ENCODE measurements at places on chromosomes 12 and 14. TPM values are rescaled to one million over a fixed set of nuclear protein-coding genes. Genes with fewer than 3 reads are reported as not detected.

The LUM gene
- total RNA-seq = 11.3 TPM

The IL31 gene
- total RNA-seq = not detected

The SERPINA10 gene
- total RNA-seq = not detected

DNA sequence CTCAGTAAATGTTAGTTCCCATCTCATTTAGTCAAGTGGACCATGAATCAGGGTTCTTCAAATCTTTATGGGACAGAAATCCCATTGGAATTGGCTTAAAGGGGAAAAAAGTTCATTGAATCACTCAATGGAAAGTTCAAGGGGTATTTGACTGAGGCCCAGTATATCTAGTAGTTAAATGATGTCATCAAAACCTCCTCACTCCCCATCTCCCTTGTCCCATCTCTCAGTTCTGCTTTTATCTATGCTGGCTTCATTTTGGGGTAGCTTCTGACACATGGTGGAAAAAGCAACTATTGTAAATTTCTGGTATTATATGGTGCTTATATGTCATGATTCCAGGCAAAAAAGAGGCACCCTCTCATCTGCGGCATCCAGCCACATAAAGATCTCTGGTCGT, 51.9 kb downstream of the DAAM1 start:
- no peak for DNase-seq

GRCh38 chr12:47729233-47729632, 3.9 kb upstream of the ENDOU start:
- DNase-seq = no peak

GRCh38 chr12:24848941-24849477, 99.9 kb downstream of the BCAT1 start:
- DNase-seq = no peak

GRCh38 chr12:94498698-94499097, 39.0 kb upstream of the CEP83 start:
- no peak for DNase-seq

DNA sequence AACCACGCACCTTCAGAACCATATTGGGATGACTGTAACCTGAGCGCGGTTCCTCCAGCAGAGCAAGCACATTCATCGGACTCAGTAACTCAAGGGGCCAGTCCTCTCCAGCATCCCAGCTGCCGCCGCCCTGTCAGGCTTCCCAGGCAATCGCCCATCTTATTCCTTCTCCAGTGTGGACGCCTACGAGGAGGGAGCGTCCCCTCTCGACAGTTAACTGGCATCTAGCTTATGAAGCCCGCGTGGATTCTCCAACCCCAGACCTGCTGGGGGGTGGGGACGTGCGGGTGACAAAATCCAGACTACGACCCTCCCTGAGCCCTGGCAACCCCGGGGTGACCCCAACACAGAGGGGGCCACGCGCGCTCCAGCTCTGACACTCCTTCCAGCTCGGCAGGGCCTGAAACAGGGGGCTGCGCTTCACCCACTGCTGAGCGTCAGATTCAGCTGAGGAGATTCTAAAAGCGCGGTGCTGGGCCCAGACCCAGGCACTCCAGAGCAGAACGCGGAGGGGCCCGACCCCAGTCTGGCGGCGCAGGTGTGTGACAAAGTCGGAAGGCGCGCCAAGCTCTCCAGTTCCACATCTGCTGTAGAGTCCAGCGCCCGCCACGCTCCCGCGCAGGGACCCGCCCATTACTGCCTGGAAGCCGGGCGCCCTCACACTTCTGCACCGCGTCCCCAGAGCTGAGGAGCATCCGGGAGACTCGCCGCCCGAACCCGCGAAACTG, 43.9 kb upstream of the ESR2 start:
- DNase-seq = peak; percentile 85

DNA sequence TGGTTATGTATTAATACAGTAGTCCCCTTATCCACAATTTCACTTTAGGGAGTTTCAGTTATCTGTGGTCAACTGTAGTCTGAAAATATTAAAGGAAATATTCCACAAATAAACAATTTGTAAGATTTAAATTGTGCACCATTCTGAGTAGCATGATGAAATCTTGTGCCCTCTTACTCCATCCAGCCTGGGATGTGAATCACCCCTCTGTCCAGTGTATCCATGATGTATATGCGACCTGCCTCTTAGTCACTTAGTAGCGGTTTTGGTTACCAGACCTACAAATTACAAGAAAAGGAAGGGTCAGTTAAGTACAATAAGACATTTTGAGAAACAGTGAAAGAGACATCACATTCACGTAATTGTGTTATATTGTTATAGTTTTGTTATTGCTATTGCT, 39.9 kb upstream of the MDGA2 start:
- no peak for DNase-seq

DNA sequence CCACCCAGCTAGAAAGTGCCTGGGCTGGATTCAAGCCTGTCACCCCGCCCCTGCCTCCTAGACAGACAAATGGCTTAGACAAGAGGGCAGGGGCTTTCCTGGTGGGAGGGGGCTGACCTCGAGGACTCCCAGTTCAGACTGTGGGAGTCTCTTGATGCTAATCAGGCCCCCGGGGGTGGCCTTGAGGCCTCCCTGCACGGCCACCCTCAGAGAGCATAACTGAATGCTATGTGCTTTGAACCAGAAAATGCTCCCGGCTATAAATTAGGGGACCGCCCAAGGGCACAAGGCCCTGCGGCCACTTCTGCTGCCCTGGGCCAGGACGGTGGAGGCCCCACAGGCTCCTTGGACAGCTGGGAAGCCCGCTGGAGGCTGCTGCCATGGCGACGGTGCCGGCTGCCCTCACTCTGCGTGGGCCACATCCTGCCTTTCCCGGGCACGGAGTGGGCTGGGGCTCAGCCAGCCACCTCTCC, 111.0 kb upstream of the NCOR2 start:
- DNase-seq = no peak

Data from suprapubic skin (tissue), 4 donors.